ENCODE measurements at places on chromosomes 1 and 21. TPM values are rescaled to one million over a fixed set of nuclear protein-coding genes. Genes with fewer than 3 reads are reported as not detected.

HHAT gene
- polyA plus RNA-seq: not detected

RORC gene
- 1.4 TPM for polyA plus RNA-seq

KRTAP10-12 gene
- polyA plus RNA-seq: not detected

GRCh38 chr1:13583966-13584791 is 547 bp downstream of the PDPN start:
- no peaks in the 10 kb centered on the region for H3K36me3 ChIP-seq
- H3K4me3 ChIP-seq: no peak overlapping the region
- DNase-seq: no peak
- H3K27ac ChIP-seq: no peak overlapping the region
- peaks cover 24% of the 10 kb centered on the region for H3K27me3 ChIP-seq
- H3K4me1 ChIP-seq: no peaks in the 10 kb centered on the region

GRCh38 chr1:151970626-151971025 is 23.0 kb downstream of the S100A10 start:
- peaks cover 2% of the 10 kb centered on the region for H3K27me3 ChIP-seq
- H3K4me1 ChIP-seq: no peaks in the 10 kb centered on the region
- H3K4me3 ChIP-seq: no peak overlapping the region

GRCh38 chr1:228029281-228029680 is 22.5 kb downstream of the WNT3A start:
- H3K4me1 ChIP-seq: no peaks in the 10 kb centered on the region
- H3K4me3 ChIP-seq: no peak overlapping the region

DNA sequence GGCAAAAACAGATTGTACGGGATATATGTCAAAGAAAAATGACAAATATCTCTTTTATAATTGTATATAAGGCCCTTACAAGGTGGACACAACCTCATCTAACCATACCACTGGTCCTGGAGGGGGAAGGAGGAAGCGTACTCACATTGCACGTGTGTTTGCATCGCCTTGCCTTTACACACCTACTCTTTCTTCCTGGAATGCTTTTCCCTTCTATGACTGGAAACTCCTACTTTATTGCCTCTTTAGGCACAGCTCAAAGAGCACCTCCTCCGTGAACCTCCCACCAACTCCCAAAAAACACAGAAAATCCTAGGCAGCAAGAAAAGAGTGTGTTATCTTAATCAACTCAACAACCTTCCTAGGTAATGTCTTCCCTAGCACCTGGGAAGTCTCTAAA is 99.7 kb upstream of the LBR start:
- H3K36me3 ChIP-seq: no peaks in the 10 kb centered on the region
- no peak overlapping the region for H3K4me3 ChIP-seq
- no peak overlapping the region for H3K27ac ChIP-seq
- peaks cover 3% of the 10 kb centered on the region for H3K27me3 ChIP-seq
- no peak for DNase-seq

DNA sequence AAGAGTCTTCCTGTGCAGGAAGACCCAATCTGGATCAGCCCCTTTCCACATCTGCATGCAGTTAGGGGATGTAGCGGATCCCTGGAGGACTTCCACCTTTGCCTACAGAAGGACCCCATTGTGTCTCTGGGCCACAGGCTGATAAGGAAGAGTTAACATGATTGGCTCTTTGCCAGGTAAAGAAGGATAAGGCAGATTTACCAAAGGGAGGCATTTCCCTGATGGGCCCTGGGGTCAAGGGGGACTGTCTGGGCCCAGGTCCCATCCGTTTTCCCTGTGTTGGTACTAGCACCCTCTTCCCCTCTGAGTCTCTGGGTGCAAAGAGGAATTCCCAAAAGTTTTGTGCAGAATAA is 29.1 kb downstream of the SLC26A9 start:
- no peaks in the 10 kb centered on the region for H3K4me1 ChIP-seq
- no peak overlapping the region for H3K27ac ChIP-seq
- H3K36me3 ChIP-seq: no peaks in the 10 kb centered on the region
- DNase-seq: no peak

DNA sequence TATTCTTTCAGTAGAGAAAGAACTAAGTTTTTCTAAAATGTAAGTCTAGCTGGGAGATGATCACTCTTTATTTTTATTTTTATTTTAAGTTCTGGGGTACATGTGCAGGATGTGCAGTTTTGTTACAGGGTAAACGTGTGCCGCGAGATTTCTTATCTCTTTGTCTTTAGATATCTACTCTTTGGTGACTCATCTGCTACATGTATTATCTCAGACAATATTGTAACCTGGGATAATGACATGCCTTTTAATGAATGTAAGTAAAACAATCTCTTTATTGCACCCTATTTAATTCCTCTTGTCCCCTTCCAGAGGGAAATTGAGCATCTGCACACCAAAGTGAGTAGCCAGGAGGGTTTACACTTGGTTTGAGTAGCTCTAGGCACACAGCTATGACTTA is 9.4 kb downstream of the CR2 start:
- H3K4me3 ChIP-seq: no peak overlapping the region
- peaks cover 13% of the 10 kb centered on the region for H3K27me3 ChIP-seq
- H3K27ac ChIP-seq: no peak overlapping the region
- H3K4me1 ChIP-seq: no peaks in the 10 kb centered on the region
- no peaks in the 10 kb centered on the region for H3K36me3 ChIP-seq

- no peaks in the 10 kb centered on the region for H3K27me3 ChIP-seq
- peaks cover 12% of the 10 kb centered on the region for H3K4me1 ChIP-seq
- no peaks in the 10 kb centered on the region for H3K36me3 ChIP-seq
- H3K27ac ChIP-seq: no peak overlapping the region
- no peak overlapping the region for H3K4me3 ChIP-seq
These were observed 13.6 kb downstream of the INAVA start for GRCh38 chr1:200908191-200908868.

DNA sequence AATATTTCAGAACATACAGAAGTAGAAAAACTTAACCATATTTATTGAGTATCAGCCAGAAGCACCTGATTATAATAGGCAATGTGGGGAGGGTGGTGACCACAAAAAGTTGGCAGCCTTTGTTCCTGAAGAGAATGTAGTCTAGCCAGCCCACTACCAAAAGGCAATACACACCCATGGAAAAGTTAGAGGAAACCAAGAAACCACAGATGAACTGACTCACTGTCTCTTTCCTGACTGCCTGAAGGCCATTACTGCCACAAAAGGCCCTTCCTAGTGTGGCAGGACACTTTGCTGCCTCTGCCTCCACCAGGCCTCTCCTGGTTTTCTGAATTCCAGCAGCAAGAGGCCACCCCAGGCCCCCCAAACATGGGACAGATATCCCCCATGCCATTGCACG is 14.6 kb upstream of the PROX1 start:
- no peaks in the 10 kb centered on the region for H3K36me3 ChIP-seq
- no peaks in the 10 kb centered on the region for H3K4me1 ChIP-seq
- DNase-seq: no peak
- H3K27ac ChIP-seq: no peak overlapping the region
- no peak overlapping the region for H3K4me3 ChIP-seq

DNA sequence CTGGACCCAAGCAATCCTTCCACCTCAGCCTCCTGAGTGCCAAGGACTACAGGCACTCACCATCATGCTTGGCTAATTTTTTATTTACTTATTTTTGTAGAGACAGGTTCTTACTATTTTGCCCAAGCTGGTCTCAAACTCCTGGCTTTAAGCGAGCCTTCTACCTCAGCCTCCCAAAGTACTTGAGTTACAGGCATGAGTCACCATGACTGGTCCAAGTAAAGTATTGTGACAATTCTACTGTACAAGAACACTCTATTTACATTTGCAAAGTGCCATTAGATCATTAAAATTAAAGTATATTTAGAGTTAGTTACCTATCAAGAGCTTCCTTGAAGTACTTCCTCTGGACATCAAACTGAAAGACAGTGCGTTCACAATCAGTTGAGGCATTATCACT is 44.8 kb downstream of the NRDC start:
- H3K4me3 ChIP-seq: no peak overlapping the region
- H3K27me3 ChIP-seq: no peaks in the 10 kb centered on the region
- DNase-seq: no peak
- H3K4me1 ChIP-seq: peaks cover 4% of the 10 kb centered on the region
- H3K27ac ChIP-seq: no peak overlapping the region
- peaks cover 12% of the 10 kb centered on the region for H3K36me3 ChIP-seq

GRCh38 chr1:156489166-156489934 is 11.2 kb downstream of the MEF2D start:
- peaks cover 94% of the 10 kb centered on the region for H3K4me1 ChIP-seq
- peak overlapping the region; percentile 93 for H3K27ac ChIP-seq
- peaks cover 34% of the 10 kb centered on the region for H3K27me3 ChIP-seq
- no peaks in the 10 kb centered on the region for H3K36me3 ChIP-seq
- peak; percentile 53 for DNase-seq

GRCh38 chr21:30979054-30979453 is 59.2 kb downstream of the KRTAP19-8 start:
- DNase-seq: no peak
- H3K4me3 ChIP-seq: peak overlapping the region; percentile 51
- peak overlapping the region; percentile 37 for H3K27ac ChIP-seq
- no peaks in the 10 kb centered on the region for H3K36me3 ChIP-seq

- no peaks in the 10 kb centered on the region for H3K36me3 ChIP-seq
- peaks cover 9% of the 10 kb centered on the region for H3K27me3 ChIP-seq
- H3K4me3 ChIP-seq: peak overlapping the region; percentile 91
These were observed 3.9 kb downstream of the JAK1 start for GRCh38 chr1:64962441-64962840.

- H3K27ac ChIP-seq: peak overlapping the region; percentile 99
- peaks cover 69% of the 10 kb centered on the region for H3K36me3 ChIP-seq
- H3K27me3 ChIP-seq: peaks cover 36% of the 10 kb centered on the region
- H3K4me3 ChIP-seq: peak overlapping the region; percentile 92
These were observed 17.9 kb upstream of the PWP2 start for GRCh38 chr21:44089001-44089911.

DNA sequence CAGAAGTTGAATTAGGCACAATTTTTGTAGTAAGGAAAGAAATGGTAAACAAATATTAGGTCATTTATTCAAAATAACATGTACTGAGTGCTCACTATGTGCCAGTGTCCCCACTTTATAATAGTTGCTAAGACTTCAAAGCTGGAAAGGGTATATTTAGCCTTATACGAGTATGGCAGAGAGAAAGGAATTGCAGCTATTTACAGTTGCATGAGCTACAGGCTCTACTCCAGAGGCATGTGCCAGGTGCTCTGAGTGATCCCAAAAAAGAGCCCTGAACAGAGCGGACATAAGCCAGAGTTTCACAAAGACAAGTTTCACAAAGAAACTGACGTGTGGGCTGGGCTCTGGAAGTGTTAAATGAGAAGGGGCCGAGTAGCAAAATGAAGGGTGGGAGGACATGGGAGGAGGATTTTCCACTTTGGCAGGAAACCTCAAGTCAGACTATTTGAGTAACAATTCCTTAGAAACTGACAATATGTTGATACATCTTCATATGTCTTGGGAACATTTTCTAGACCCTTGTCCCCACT is 40.9 kb downstream of the FASLG start:
- DNase-seq: no peak
- no peaks in the 10 kb centered on the region for H3K4me1 ChIP-seq

DNA sequence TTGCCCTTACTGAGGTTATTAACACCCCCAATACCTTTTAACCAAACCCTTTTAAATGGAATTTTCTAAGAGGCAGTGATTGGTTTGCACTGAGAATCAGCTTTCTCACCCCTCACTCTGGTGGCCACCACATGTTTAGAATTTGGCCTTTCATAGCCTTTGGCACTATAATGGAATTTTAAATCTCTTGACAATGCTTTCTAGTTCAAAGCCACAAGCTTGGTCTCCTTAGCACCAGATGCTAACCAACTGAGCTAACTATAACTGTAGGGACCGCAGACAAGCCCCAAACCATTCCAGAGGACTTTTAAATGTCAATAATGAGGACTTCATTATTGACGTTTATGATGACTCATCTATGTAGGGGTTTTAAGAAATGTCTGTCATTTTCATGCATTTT is 238.7 kb upstream of the SNX7 start:
- peaks cover 8% of the 10 kb centered on the region for H3K36me3 ChIP-seq
- DNase-seq: no peak
- H3K27ac ChIP-seq: no peak overlapping the region
- H3K4me1 ChIP-seq: no peaks in the 10 kb centered on the region
- no peak overlapping the region for H3K4me3 ChIP-seq

- H3K36me3 ChIP-seq: no peaks in the 10 kb centered on the region
- H3K27ac ChIP-seq: no peak overlapping the region
- H3K27me3 ChIP-seq: no peaks in the 10 kb centered on the region
- H3K4me3 ChIP-seq: no peak overlapping the region
- DNase-seq: no peak
- peaks cover 9% of the 10 kb centered on the region for H3K4me1 ChIP-seq
These were observed 540.0 kb downstream of the KIF26B start for GRCh38 chr1:245694753-245695195.

DNA sequence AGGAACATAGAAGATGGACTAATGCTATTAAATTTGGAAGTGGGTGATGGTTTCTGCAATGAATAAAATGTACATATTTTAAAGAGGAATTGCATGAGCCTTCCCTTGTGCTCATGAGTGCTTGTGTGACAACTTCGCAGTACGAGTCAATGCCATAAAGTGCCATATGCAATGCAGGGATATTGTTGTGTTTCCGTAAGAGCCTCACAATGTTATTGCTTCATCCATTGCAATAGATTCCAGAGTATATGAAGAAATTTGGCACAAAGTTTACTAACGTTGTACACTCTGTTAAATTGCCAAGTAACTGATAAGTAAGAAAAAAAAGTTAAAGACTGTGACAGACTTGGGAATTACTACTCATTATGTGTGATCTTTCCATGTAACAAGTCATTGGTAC is 22.3 kb downstream of the BTG3 start:
- DNase-seq: no peak
- no peak overlapping the region for H3K4me3 ChIP-seq
- peaks cover 24% of the 10 kb centered on the region for H3K36me3 ChIP-seq
- H3K27ac ChIP-seq: no peak overlapping the region
- peaks cover 2% of the 10 kb centered on the region for H3K27me3 ChIP-seq
- no peaks in the 10 kb centered on the region for H3K4me1 ChIP-seq

- H3K4me3 ChIP-seq: no peak overlapping the region
- H3K36me3 ChIP-seq: no peaks in the 10 kb centered on the region
- no peak overlapping the region for H3K27ac ChIP-seq
- no peaks in the 10 kb centered on the region for H3K27me3 ChIP-seq
- H3K4me1 ChIP-seq: no peaks in the 10 kb centered on the region
These were observed 363.5 kb upstream of the PTBP2 start for GRCh38 chr1:96358057-96358456.

GRCh38 chr1:2132222-2133038 is 62.1 kb downstream of the FAAP20 start:
- no peak for DNase-seq
- H3K27ac ChIP-seq: peak overlapping the region; percentile 95
- H3K36me3 ChIP-seq: no peaks in the 10 kb centered on the region
- H3K4me1 ChIP-seq: peaks cover 16% of the 10 kb centered on the region

GRCh38 chr1:118913818-118914217 is 74.3 kb downstream of the TBX15 start:
- H3K27ac ChIP-seq: no peak overlapping the region
- DNase-seq: no peak
- H3K4me3 ChIP-seq: no peak overlapping the region
- H3K27me3 ChIP-seq: no peaks in the 10 kb centered on the region
